Right ventricle myocardium superior (tissue), 1 donor: ENCODE measurements at places on chromosomes 1 and 21.

DNA sequence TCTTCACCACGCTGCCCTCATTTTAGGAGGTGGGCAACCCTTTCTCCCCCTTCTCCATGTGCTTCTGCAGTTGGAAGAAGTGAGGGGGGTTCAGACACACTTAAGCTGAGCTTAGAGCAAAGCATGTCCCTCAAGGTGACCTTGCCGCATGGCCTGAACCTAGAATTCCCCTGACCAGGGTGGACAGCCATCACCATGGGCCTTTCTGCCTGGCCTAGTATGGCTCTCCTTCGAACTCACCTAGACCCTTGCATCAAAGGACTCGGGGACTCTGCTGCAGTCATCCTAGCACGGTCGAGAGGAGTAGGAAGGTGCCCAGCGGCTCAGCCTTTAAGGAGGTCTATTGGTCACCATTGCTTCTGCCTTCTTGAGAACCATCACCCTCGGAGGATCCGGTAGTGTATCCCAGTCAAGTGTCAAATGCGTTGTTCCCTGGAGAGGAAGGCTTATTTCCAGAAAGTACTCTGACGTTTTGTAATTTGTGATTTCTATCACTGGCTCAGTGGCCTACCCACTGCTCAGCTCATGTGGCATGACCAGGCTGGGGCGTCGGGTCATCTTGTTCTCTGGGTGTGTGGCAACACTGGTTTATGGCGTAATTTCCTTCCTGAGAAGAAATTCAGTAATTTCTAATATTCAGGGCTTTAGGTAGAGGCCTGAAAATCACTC lies at the start of gene KCNE1:
Gene KCNE1, minus strand, starts transcription at position 424 of the 669 bp plus-strand sequence. CDS start 62,576 bp downstream, outside the sequence.
- DNase-seq, result peak; percentile 62

- DNase-seq, result no peak
Measured at GRCh38 chr1:10793129-10793651, 3.3 kb downstream of the CASZ1 start.

DNA sequence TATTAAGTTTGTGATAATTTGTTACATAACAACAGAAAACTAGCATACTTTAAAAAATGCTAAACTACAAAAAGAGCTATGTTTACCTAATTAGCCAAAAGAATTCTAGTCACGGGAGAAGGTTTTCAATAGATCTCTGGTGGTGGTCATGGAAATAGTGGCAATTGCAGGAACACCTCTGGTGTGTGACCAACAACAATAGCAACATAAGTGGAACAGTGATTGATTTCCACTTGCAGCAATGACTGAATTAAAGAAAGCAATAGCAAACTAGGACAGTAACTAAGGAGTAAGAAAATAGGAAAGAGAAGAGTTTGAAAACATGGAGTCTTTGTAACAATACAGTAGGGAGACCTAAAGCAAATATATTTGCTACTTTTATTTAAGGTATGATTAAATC lies 171.3 kb upstream of the ADGRL4 start:
- DNase-seq, result no peak

- no peak for DNase-seq
Measured at GRCh38 chr1:202311875-202312635, 29.7 kb downstream of the UBE2T start.

DNA sequence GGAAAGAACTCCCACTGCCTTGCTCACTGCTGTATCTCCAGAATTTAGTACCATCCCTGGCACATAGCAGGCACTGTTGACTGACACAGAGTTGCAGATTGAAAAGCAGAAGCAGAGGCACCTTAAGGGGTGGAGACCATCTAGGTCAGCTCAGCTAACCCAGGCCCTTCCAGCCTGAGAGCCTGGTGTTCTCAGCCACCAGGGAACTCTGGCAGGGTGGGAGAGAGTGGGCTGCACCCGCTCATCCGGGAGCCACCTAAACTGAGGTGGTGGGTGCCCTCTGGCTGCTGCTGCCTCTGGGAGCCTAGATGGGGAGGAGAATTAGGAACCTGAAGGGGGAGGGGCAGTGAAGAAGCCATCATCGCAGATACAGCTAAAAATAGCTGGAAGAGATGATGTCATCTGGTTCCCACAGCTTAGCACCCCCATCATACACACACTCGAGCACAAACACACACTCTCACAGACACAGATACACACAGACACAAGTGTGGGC lies 1.5 kb upstream of the TSPAN1 start:
- DNase-seq, result no peak

DNA sequence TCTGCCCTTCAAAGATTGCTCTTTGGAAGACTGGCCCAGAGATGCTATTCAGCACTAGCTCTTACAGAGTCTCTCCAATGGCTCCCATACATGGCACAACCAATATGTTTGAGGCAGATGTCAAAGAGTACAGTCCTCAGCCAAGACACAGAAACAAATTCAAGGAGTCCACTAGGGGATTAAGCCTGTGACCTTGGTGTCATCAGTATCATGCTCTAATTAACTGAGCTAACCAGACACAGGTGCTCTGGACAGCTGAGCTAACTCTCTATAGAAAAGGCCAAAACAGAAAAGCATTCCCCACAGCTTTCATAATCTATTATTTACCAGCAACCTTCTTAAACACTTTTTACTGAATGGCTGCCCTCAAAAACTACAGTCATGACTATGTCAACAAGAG lies 666.0 kb upstream of the PLXNA2 start:
- no peak for DNase-seq

DNA sequence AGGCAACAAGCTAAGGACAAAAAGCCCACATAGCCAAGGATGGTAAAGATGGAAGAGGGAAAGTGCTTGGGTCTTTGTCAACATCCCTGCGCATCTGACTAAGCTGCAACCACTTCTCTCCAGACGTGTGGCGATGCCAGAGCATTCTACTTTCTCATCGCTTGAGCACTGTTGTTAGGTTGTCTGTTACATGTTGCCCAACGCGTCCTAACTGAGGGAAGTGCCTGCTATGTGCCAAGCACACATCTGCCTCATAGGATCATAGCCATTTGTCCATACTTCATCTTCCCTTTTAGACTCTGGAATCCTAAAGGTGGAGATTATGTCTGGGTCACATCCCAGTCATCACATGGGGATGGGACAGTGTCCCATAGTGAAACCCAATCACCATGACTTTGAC lies 464.9 kb downstream of the MATN1 start:
- no peak for DNase-seq

- DNase-seq, result no peak
Measured at GRCh38 chr1:44973645-44974044, 12.8 kb downstream of the EIF2B3 start.

GRCh38 chr1:42369471-42369870 lies 11.1 kb upstream of the RIMKLA start:
- DNase-seq, result no peak

GRCh38 chr21:45453308-45453950 lies 48.5 kb downstream of the COL18A1 start:
- peak; percentile 36 for DNase-seq

DNA sequence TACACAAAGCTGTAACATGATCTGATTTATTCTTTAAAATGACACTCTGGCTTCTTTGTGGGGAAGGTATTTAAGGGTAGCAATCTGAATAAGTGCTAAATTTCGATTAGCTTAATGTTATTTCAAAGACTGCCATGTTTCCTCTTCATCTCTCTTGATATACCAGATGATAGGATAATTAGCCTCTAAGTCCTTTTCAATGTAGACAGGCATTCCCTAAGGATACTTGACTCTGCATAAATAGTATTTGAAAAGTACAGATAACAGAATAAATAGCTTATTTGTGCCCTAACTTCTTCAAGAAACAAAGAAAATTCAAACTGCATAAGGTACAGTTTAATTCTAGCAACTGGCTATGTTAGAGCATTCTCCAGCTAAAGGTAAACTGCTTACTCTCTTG lies 46.2 kb downstream of the ARHGAP29 start:
- no peak for DNase-seq

- DNase-seq, result no peak
Measured at GRCh38 chr1:244878681-244879080, 14.3 kb upstream of the HNRNPU start.

- DNase-seq, result no peak
Measured at GRCh38 chr1:187655104-187655503, 826.4 kb downstream of the PLA2G4A start.

DNA sequence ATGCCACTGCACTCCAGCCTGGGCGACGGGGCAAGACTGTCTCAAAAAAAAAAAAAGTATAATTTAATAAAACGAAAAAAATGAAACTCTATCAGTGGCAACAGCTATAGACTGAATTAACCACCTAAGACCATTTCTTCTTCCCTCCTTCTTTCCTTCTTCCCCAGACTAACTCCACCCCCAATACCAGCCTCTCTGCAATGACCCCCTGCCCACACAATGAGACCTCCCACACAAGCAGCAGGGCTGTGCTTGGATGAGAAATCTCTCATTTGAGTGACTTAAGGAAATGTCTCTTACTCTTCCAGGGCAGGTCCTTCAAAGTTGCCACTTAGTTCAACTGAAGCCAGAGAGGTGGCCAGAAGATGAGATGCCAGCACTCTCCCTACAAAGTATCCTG lies 94.5 kb upstream of the SYT6 start:
- no peak for DNase-seq

GRCh38 chr1:118862755-118863154 lies 125.4 kb downstream of the TBX15 start:
- no peak for DNase-seq

DNA sequence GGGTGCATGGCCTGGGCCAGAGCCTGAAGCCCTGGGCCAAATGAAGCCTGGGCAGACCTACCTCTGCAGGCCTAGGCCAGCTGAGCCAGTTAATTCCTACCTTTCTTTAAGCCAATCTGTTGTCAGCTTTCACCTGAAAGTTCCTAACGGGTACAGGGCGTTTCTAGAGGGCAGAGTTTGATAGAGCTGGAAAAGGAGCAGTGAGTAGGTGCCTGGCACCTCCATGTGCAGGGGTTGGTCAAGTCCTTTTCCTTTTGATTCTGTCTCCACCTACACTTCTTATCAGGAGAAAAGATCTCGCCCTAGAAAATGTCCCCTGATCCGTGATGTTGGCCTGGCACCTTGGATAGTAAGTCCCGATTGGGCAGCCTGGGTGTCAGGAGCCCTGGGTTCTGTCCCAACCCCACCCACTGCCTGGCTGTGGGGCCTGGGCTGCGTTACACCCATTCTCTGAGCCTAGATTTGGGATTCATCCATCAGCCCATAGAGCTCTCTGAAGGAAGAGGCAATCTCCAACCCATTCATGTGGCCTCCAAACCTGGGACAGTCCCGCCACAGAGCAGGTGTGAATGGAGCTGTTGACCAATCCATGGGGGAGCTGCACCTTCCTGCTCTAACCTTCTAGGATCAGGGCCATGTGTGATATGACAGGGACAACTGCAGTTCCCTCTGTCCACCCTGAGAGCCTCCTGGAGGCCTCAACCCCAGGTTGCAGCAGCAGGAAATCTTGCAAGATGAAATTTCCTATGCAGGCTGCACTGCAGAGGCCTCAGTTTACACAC lies 304.3 kb downstream of the MATN1 start:
- DNase-seq, result no peak

DNA sequence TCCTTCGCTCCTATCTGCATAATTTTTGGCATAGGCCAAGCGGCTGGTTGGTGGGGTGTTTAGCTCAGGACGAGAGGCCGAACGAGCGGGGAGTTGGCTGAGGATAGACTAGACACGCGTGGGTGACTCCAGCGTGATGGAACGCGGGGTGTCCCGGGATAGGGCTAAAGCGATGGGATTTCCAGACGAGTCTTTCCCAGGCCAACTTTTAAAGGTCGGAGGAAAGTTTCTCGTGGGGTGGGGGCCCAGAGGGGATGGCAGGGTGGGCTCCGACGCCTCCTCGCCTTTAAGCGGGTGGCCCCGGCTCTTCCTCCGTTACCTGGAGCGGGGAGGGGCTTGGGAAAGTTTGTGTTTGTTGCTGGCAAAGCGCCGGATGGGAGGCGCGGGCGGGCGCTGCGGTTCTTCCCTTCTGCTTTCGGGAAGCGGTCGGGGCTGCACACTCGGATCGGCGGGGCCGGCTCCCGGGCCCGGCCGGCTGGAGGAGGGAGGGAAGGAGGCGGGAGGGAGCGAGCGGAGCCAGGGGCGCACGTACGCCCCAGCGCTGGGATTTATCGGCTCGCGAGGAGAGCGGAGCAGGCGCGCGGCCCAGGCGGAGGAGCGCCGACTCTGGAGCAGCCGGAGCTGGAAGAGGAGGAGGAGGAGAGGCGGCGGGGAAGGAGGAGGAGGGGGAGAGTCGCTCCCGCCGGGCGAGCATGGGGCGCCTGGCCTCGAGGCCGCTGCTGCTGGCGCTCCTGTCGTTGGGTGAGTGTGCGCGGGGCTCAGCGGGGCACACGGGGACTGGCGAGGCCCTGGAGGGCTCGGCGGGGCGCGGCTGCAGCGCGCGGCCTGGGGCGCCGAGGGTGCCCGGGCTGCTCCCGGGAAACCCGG lies at the start of gene PTGFRN:
Gene PTGFRN, plus strand, starts transcription at position 405 of the 867 bp plus-strand sequence. Its CDS starts 288 bp downstream, at position 693.
- DNase-seq, result peak; percentile 86

- no peak for DNase-seq
Measured at GRCh38 chr1:21331752-21332478, 41.7 kb upstream of the ECE1 start.

DNA sequence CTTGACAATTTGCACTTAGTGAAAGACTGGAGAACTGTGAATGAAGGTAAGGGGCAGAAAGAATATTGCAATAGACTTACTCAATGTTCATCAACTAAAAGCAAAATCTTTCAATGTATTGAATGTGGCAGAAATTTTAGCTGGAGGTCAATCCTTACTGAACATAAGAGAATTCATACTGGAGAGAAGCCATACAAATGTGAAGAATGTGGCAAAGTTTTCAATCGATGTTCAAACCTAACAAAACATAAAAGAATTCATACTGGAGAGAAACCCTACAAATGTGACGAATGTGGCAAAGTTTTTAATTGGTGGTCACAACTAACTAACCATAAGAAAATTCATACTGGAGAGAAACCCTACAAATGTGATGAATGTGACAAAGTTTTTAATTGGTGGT lies 80.7 kb downstream of the JMJD4 start:
- no peak for DNase-seq

DNA sequence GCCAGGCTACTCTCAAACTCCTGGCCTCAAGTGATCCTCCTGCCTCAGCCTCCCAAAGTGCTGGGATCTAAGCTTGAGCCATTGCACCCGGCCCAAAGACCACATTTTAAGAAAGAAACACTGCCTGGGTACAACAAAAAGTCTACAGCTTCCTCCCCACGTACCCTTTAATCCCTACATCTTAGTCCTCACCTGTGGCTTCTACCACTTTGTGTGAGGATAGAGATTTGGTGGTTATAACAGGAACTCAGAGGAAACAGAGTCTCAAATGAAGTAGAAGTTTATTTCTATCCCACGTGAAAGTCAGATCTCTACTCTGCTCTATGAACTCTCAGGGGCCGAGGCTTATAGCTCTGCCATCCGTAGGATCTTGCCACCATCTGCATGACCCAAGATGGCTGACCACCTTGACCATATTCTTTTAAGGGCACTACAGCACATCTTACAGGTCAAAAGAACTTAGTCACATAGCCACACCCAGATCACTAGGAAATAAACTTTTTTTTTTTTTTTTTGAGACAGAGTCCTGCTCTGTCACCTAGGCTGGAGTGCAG lies 13.4 kb downstream of the GPX7 start:
- DNase-seq, result no peak

GRCh38 chr1:230977761-230978490 lies 735 bp downstream of the TTC13 start:
- DNase-seq, result peak; percentile 56

- DNase-seq, result no peak
Measured at GRCh38 chr1:84427250-84428188, 29.2 kb downstream of the DNASE2B start.

- DNase-seq, result no peak
Measured at GRCh38 chr1:41152622-41153044, 89.5 kb downstream of the SCMH1 start.

GRCh38 chr1:30324251-30325084 lies 398.9 kb downstream of the MATN1 start:
- no peak for DNase-seq
